ENCODE measurements at places on chromosomes 3 and 15. TPM values are rescaled to one million over a fixed set of nuclear protein-coding genes. Genes with fewer than 3 reads are reported as not detected.

GRCh38 chr3:123412811-123413604, 35.9 kb downstream of the ADCY5 start:
- DNase-seq, result no peak

- DNase-seq, result no peak
Measured at GRCh38 chr3:193594946-193595689, 2.1 kb downstream of the OPA1 start.

- DNase-seq, result no peak
Measured at GRCh38 chr15:55353025-55353424, 34.0 kb downstream of the PIGB start.

DNA sequence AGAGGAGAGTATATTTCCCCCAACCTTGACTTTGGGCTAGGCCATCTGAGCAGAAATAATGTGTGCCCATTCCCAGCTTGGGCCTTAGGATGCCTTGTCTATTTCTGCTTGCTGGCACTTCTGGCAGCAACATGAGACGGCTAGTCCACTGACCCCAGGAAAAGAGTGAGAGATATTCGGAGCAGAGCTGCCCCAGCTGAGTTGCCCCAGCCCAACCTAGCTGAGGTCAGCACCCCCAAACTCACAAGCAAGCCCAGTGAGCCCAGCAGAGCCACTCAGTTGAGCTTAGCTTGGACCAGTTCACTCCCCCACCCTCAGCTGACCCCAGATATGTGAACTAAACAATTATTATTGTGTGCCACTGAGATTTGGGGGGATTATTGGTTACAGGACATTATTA, 20.2 kb downstream of the ITGA11 start:
- no peak for DNase-seq

DNA sequence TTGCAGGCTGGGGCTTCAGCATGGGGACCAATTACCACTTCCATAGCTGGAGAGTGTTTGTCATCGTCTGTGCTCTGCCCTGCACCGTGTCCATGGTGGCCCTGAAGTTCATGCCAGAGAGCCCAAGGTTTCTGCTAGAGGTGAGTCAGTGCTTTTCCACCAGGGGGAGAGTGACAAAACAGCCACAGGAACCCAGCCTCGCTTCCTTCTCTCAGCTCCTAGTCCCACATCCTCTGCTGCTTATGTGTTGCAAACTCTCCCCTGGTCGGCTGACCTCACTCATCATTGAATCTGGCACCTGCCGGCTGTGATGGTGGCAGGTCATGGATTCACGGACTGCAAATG, 158.3 kb downstream of the SV2B start:
- DNase-seq, result peak; percentile 18

DNA sequence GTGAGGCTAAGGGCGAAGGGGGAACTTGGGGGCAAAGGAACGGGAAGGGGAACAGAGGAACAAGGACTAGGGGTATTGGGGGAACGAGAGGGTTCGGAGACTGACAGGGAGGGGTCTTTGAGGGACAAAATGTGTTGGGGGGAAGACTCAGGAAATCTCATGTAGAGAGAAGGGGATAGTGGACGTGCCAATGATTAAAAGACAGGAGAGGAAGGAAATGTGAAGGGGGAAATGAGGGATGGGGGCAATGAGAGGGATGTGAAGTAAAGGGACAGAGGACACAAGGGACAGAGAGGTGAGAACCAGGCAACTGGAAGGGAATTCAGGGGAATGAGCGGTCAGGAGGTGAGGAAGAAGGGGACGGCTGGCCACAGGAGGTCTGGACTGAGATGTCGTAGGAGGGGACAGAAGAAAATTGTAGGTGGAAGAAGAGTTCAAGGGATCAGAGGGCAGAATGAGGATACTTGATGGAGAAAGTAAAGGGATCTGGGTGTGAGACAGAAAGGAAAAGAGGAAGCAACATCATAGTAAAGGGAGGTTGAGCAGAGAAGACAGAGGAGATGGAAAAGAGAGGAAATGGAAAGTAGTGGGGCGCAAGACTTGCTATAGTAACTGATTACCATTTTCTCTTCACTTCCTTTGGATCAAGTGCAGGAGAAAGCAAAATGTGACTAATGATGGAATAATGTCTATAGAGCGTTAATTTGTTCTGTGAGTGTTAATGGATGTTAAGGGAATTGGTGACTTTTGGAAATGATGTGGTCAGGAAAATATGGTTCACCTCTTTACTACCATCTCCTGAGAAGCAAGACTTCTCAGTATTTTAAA, 749 bp downstream of the RAB8B start:
- DNase-seq, result no peak

DNA sequence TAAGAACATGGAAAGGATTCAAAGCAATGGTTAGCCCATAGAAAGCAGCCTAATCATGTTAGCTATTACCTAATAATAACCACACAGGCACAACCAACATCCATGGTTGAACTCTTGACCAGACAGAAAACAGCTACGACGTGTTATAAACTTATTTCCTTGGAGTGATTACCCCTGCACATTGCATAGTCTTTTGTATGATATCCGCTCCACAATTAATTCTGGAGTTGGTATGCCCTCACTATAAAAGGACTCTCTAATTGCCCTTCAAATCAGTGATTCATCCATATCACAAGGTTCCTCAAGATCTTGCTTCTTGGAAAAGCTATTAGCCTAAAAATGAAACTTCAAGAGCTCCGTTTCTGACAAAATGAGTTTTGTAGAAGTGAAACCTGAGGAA, 117.9 kb downstream of the SYNPR start:
- no peak for DNase-seq

GRCh38 chr15:65105038-65105437, 10.0 kb downstream of the UBAP1L start:
- no peak for DNase-seq

DNA sequence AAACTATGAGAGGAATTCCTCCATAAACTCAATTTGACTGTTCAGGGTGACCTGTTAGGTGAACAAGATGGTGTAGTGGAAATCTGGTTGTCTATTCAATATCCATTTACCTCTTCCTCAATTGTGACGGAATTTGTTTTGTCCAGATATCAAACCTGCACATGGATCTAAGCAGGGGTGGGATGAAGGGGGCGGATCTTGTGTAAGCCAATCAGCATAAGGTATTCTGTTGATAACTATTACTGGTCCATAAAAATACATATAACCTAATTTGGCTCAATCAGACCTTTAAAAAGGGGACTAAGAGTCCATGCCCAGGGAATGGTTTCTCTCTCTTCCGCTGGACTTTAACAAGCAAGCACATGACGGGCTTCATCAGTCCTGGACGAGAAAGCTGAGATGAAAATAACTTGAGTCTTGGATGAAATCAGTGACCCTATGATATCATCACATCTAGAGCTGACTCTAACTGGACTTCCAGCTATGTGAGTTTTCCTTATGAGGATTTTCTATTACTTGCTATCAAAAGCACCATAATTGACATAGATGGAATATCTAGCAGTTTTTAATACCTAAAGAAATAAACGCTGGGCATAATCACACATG, 5.7 kb upstream of the POPDC2 start:
- DNase-seq, result no peak

GRCh38 chr3:86949850-86950249, 41.1 kb downstream of the VGLL3 start:
- no peak for DNase-seq

GRCh38 chr15:70789213-70789612, 25.9 kb upstream of the UACA start:
- DNase-seq, result no peak

MKRN3 gene
- total RNA-seq, result not detected

FBXW12 gene
- total RNA-seq, result 2.0 TPM

KY gene
- total RNA-seq, result not detected

DISP2 gene
- total RNA-seq, result 1.0 TPM

SAXO2 gene
- 3.8 TPM for total RNA-seq

IRAK2 gene
- 0.71 TPM for total RNA-seq

WDR49 gene
- 0.92 TPM for total RNA-seq

SLC6A1 gene
- 0.72 TPM for total RNA-seq

CDHR4 gene
- 0.17 TPM for total RNA-seq

All from WTC11 (cell line).